IPS DF 6.9 (cell line): ENCODE measurements at places on chromosomes 5 and 9.
A peak's percentile ranks its signal among the peaks of the same experiment; 100 is the strongest.

DNA sequence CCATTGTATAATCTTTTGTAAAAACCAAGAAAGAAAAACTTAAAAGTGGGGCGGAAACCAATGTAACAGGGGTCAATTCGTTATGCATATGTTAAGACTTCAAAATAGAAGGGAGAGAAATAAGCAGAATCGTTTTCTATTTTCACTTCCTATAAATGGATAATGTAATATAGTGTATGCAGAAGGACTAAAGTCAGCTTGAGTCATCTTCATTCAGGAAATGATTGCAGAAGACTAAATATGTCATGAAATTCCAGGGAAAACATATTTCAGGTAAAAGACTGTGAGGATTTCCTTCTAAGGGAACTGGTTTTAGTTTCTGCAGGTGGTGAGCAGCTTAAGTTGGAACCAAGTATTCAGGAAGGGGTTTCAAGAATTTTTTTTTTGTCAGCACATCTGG is 753.3 kb downstream of the IRX1 start:
- H3K36me3 ChIP-seq: no peaks in the 10 kb centered on the region

DNA sequence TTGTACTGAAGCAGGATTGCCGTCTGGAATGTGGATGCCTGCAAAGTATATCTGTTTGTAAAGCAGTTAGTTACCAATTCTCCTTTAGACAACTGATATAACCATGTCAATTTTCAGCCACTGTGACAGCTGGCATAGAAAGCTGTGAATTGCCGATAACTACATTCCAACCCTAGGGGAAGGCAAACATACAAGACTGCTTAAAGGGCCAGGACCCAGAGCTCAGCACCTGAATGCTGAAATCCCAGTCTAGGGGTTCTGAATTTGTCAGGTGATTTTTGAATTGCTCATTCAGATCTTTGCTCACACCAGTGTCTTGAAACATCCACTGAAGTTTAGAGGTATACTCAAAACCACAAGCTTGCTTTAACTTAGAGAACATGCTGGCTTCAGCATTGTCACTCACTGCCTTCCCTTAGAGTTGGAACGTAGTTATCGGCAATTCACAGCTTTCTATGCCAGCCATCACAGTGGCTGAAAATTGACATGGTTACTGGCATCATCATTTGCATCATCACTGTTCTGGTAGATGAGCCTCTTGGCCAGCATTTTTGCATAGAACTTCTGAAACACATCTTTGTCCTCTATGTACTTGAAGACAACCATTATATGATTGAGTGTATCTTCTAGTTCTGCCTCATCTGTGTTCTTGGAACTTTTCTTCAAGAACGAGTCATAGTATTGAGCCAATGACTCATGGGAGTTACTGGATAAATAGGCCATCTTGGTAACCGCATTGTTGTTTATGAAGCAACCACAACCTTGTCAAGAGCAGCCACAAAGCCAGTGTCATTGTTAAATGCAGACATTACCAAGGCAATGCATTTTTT is 82.1 kb downstream of the CCDC192 start:
- H3K27ac ChIP-seq: no peak overlapping the region
- H3K4me3 ChIP-seq: no peak overlapping the region
- DNase-seq: no peak

DNA sequence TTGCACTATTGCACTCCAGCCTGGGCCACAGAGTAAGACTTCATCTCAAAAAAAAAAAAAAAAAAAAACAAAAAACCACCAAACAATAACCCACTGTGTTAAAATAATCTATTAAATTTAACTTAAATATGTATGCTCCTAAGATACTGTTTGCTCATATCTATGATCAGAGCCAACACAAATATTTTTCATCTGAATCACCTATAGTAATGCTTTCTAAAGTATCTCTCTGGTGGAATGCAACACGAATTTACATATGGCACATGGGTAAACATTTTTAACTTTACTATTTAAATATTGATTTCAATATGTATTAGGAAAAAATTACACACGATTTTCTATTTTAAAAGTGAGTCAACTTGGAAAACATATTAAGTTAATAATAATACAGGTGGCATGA is 196.4 kb downstream of the RFX3 start:
- H3K27me3 ChIP-seq: no peaks in the 10 kb centered on the region
- H3K36me3 ChIP-seq: no peaks in the 10 kb centered on the region
- no peak overlapping the region for H3K4me3 ChIP-seq
- no peak for DNase-seq
- H3K27ac ChIP-seq: no peak overlapping the region
- no peaks in the 10 kb centered on the region; the same call in 1 of the 2 replicates for H3K4me1 ChIP-seq

GRCh38 chr5:144162686-144163085 is 7.8 kb downstream of the YIPF5 start:
- no peak overlapping the region for H3K4me3 ChIP-seq
- H3K36me3 ChIP-seq: peaks cover 9% of the 10 kb centered on the region; the same call in 1 of the 2 replicates
- no peaks in the 10 kb centered on the region for H3K4me1 ChIP-seq
- no peak overlapping the region for H3K27ac ChIP-seq

DNA sequence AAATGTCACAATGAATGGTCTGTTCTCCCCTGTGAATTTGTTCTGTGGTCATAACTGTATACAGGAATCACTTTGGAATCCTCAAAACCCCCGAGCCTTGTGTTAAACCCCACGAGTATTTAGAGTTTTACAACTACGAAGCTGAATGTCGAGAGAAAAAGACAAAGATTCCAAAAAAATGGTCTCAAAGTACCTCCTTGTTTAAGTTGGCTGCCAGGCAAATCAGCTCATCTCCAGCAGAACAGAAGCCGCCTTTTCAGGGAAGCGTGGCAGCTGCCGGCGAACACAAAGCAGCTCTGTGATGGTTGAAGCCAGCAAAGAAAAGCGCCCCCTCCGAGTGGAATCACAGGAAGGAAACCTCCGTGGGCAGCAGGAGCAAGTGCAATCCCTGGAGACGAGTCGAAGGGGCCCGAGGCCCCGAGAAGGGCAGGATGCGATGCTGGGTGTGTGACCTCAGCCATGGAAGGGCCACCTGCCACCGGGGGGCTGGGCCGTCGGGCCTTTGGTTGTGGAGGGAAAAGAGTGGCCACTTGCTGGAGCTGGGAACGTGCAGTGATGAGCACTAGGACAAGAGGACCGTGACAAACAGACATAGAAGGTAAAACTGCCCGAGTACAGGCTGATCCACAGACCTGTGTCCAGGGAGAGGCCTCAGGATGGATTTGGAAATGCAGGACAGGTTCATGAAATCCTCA is 706.4 kb downstream of the SEMA5A start:
- H3K4me3 ChIP-seq: no peak overlapping the region
- H3K27me3 ChIP-seq: no peaks in the 10 kb centered on the region
- no peak overlapping the region for H3K27ac ChIP-seq
- H3K36me3 ChIP-seq: no peaks in the 10 kb centered on the region
- H3K4me1 ChIP-seq: no peaks in the 10 kb centered on the region

DNA sequence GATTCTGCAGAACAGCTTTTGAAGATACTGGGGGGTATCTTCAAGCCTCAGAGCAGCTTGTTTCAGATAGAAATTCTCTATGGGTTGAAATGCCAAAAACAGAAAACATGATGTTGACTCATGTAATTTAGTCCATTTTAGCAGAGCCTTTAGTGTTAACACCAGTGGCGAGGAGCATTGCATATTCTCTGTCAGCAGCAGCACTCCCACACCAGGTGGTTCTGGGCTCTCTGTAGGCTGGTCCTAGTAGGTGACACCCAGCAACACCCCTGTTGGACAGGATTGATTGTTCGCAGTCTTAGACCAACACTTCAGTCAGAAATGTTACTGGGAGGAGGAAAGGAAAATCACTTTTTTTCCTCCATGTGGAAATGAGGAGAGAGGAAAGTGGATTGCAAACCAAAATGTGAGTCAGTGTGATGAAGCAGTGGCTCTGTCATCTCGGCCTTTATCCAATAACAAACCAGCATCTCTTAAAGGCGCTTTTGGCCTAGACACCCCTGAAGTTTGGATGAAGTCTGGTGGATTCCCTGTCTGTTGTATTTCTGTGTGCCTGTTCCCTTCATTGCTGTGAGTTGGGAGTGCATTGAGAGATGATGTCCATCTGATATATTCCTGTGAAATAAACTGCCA is 16.8 kb downstream of the SLC46A2 start:
- 0 out of 2 replicates have a peak, but pooled peaks cover 2% of the 10 kb centered on the region for H3K4me1 ChIP-seq
- no peaks in the 10 kb centered on the region for H3K36me3 ChIP-seq
- H3K4me3 ChIP-seq: no peak overlapping the region
- DNase-seq: no peak
- no peaks in the 10 kb centered on the region for H3K27me3 ChIP-seq
- no peak overlapping the region for H3K27ac ChIP-seq

DNA sequence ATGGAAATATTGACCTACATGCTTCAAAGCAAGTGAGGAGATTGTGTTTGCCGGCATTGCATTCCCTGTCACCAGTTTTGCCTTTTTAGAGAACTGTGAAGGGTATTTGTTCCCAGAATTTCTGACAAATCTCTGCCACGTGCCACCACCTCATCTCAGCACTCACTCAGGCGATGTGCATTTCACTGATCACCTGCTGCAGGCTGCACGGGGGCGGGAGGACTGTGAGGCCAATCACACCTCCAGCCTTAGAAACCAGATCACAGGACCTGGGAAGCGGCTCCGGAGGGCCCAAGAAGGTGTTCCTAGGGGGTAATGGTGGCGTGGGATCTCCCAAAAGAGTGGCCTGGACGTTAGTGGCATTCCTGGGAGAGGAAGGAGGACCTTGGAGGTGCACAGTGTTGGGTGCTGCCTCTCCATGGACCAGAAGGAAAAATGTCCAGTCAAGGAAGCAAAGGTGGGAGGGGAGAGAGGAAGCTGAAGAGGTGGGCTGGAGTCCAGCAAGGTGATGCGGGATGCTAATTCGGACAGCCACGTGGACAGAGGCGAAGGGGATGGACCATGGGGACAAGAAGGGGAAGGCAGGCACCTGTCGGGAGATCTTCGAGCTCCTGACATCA is 63.6 kb upstream of the OLFM1 start:
- H3K27ac ChIP-seq: no peak overlapping the region
- H3K27me3 ChIP-seq: no peaks in the 10 kb centered on the region
- no peaks in the 10 kb centered on the region for H3K36me3 ChIP-seq
- no peak for DNase-seq
- no peaks in the 10 kb centered on the region for H3K4me1 ChIP-seq

- no peak overlapping the region for H3K27ac ChIP-seq
- H3K27me3 ChIP-seq: no peaks in the 10 kb centered on the region
- no peak for DNase-seq
- H3K36me3 ChIP-seq: no peaks in the 10 kb centered on the region
These were observed 340.4 kb downstream of the SLIT3 start for GRCh38 chr5:168960497-168960896.

GRCh38 chr9:23820451-23821374 is 5.3 kb downstream of the ELAVL2 start:
- peaks cover 12% of the 10 kb centered on the region; the same call in 1 of the 2 replicates for H3K27me3 ChIP-seq
- no peaks in the 10 kb centered on the region for H3K36me3 ChIP-seq
- peak overlapping the region; percentile 73 for H3K4me3 ChIP-seq
- H3K4me1 ChIP-seq: peaks cover 3% of the 10 kb centered on the region
- no peak for DNase-seq

DNA sequence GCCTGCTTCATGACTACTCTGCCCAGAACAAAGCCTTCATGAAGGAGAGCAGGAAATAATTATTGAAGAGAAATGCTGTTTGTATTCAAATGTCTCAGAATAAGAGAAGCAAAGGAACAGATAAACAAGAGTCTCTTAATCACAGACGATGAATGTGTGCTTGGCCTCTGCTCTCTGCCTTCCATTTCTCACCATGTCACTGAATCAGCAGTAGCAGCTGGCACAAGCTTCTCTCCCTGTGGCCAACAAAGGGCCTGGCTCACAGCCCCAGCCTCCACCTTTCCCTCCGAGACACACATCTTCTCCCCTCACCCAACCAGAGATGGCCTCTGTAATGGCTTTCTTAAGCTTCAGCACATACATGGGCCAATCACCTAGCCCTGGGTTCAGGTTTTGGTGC is 128.1 kb upstream of the SLIT3 start:
- H3K4me3 ChIP-seq: no peak overlapping the region
- DNase-seq: no peak
- H3K27me3 ChIP-seq: no peaks in the 10 kb centered on the region

GRCh38 chr5:174708476-174709207 is 15.7 kb upstream of the MSX2 start:
- no peaks in the 10 kb centered on the region for H3K36me3 ChIP-seq
- no peak overlapping the region for H3K27ac ChIP-seq
- no peaks in the 10 kb centered on the region for H3K4me1 ChIP-seq
- no peaks in the 10 kb centered on the region for H3K27me3 ChIP-seq

- H3K27me3 ChIP-seq: no peaks in the 10 kb centered on the region
- no peak for DNase-seq
- H3K27ac ChIP-seq: no peak overlapping the region
- H3K4me3 ChIP-seq: no peak overlapping the region
- H3K4me1 ChIP-seq: no peaks in the 10 kb centered on the region
These were observed 22.2 kb upstream of the SLC1A3 start for GRCh38 chr5:36584009-36584875.

GRCh38 chr5:178667688-178668087 is 40.8 kb upstream of the CLK4 start:
- H3K27ac ChIP-seq: no peak overlapping the region
- no peak overlapping the region for H3K4me3 ChIP-seq
- no peak for DNase-seq
- no peaks in the 10 kb centered on the region for H3K36me3 ChIP-seq
- H3K4me1 ChIP-seq: no peaks in the 10 kb centered on the region
- H3K27me3 ChIP-seq: no peaks in the 10 kb centered on the region

GRCh38 chr9:16023446-16023845 is 470.6 kb downstream of the CCDC171 start:
- H3K4me1 ChIP-seq: peaks cover 4% of the 10 kb centered on the region; the same call in 1 of the 2 replicates
- no peak for DNase-seq

DNA sequence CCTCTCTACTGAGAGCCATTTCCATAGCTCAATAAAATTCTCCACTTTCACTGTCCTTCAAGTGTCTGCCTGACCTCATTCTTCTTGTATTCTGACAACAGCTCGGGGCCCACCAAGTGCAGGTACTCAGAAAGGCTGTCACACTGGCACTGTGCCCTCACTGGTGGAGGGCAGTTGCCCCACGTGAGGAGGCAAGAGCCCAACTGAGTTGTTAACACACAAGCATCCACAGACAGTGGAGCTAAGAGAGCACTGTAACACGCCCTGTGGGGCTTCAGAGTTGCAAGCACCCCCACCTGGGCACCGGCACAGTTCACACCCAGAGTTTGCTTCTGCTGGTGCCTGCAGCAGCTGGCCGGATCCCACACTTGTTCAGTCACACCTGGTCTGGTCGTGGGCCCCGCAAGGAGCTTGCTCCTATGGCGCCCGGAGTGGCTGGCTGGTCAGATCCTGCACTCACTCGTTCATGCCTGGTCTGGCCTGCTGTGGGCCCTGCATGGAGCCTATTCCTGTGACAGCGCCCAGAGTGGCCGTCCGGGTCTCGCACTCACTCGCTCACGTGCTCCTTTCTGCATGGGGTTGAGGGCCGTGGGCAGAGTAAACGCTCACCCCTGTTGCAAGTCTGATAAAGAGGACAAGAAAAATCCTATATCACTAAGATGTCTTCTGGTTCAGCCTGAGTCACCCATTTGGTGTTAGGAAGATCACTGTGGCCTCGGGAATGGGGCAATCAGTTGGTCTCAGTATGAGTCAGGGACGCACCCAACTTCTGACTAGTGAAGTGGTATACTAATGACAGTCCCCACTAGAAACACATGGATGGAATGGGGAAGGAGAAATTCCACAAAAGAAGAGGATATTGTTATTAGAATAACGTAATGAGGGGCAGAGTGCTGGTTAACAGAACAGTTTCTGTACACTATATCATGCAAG is 87.0 kb upstream of the CCNH start:
- H3K27ac ChIP-seq: no peak overlapping the region
- no peaks in the 10 kb centered on the region for H3K27me3 ChIP-seq
- DNase-seq: no peak
- H3K36me3 ChIP-seq: no peaks in the 10 kb centered on the region
- H3K4me3 ChIP-seq: no peak overlapping the region

- H3K27me3 ChIP-seq: no peaks in the 10 kb centered on the region
- H3K4me3 ChIP-seq: no peak overlapping the region
- no peaks in the 10 kb centered on the region for H3K36me3 ChIP-seq
- H3K4me1 ChIP-seq: peaks cover 1% of the 10 kb centered on the region; the same call in 1 of the 2 replicates
- H3K27ac ChIP-seq: no peak overlapping the region
These were observed 33.8 kb downstream of the TGFBI start for GRCh38 chr5:136062366-136063274.
